ENCODE measurements at places on chromosomes 11 and 22.

DNA sequence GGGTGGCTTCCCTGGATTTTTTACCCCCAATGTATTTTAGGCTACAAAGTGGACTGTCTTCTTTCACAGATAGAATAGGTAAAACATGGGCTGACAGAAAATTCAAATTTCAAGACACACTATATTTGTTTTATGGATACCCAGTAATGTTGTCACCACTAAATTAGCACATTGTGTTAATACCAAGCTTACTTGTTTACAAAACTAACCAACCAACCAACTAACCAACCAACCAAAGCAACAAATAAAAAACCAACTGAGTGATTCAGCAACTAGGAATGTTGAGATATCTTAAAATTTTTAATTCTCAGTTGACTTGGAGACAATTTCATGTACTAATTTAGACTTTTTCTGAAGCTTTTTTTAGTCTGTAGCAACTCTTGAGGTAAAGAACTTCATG lies 69.3 kb upstream of the CTSC start:
- DNase-seq = no peak

- DNase-seq = no peak
These were observed 3.4 kb downstream of the PAK1 start for GRCh38 chr11:77470504-77470903.

DNA sequence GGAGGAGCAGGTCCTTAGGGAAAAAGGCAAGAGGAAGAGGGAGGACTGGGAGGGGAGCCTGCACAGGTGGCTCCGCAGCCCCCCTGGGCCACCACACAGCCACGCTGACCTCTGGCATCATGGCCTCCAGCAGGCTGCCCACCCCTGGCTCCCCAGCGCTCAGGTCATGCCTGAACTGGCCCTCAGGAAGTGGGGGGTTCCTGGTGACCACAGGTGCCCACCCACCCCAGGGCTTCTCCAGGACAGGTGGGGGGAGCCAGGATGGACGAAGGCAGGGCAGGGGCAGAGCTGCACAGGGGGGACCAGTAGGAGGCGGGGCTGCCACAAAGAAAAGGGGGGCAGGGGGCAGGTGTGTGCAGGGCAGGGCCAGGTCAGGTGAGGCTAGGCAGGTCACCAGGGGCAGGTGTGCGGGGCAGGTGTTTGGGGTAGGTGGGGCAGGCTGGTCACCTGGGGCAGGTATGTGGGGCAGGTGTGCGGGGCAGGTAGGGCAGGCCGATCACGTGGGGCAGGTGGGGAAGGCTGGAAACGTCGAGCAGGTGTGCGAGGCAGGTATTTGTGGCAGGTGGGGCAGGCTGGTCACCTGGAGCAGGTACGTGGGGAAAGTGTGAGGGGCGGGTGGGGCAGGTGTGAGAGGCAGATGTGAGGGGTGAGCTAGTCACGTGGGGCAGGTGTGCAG lies 997 bp downstream of the DEAF1 start:
- no peak for DNase-seq

- DNase-seq = no peak
These were observed 62.4 kb upstream of the POU2AF1 start for GRCh38 chr11:111441443-111441842.

GRCh38 chr11:47899801-47900200 lies 51.7 kb upstream of the NUP160 start:
- DNase-seq = no peak

GRCh38 chr11:128300785-128301184 lies 286.6 kb downstream of the ETS1 start:
- no peak for DNase-seq

DNA sequence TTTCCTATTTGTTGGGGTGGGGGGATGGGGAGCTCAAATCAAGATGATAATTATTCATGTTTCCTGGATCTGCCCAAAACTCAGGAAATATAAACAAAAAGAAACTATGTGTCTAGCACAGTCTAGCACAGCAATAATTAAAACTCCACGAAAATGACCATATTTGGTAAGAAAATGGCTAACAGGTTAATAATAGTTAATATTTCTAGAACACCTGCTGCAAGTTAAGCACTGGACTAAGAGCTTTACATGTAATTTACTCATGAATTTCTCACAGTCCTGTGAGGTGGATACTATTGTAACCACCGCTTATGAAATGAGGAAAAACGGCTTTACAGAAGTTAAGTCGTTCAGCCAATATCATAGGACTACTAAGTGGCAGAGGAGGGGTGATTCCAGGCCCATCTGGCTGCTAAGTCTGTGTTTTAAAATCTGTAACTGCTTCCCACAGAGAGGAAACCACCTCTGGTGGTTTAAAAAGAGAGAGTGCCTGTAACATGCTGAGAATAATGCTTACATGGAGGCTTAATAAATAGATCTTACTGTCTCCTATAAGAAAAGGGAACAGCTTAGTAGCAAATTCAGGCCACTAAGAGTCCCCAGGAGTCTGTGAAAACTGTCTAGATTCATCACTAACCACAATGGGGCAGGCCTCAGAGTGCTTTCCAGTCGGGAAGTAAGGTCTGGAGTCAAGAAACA lies 11.0 kb upstream of the AMOTL1 start:
- DNase-seq = no peak

DNA sequence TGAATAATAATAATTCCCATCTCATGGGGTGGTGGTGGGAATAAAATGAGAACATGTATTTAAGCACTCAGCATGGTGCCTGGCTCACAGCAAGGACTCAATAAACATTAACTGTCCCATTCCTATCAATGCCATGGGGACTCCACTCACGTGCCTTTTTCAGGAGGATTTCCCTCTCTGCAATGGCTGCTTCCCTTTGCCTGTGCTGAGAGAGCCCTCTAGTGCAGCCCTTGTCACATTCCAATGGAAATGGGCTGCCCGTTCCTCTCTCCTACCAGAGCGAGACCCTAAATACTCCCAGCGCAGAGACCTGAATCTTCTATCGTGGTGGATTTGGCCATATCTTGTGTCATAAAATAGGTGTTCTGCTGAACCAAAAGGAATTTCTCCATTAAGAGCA lies 621.5 kb upstream of the B3GAT1 start:
- peak; percentile 6 for DNase-seq

- DNase-seq = no peak
These were observed 172.9 kb upstream of the DDI1 start for GRCh38 chr11:103863497-103863896.

DNA sequence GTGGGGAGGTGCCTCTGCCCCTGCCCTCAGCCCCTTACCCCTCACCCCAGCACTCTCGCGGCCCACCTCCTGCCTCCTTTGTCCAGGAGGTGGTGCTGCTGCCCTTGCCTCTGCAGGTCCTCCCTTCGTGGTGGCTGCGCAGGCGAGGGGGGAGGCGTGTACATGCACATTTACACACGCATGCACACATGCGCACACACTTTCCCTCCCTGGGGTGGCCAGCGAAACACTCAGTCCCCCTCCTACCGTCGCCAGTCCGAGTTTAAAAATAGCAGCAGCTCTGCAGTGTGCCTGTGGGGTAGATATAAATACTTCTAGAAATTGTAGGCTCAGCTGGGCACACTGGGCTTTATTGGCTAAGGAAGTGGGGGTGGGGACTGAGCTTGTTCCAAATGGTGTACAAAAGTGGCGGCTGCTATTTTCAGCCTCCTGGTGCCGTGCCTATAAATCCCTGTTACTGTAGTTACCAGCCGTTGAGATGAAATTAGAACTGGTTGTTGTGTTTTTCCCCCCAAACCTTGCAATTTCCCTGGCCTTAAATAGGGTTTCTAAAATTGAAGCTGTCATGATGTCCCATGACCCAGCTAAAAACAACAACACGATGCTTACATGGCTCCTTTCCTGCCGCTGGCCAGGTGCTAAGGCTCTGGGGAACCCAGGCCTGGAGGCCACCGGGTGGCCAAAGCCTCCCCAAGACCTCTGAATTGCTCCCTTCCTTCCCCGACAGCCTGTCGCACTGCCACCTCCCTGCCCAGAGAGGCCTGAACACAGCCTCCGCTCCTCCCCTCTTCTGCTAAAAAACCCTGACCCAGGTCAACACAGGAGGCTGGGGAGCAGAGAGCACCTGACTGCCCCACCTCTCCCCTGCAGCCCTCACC lies 12.4 kb downstream of the PICK1 start:
- DNase-seq = no peak

DNA sequence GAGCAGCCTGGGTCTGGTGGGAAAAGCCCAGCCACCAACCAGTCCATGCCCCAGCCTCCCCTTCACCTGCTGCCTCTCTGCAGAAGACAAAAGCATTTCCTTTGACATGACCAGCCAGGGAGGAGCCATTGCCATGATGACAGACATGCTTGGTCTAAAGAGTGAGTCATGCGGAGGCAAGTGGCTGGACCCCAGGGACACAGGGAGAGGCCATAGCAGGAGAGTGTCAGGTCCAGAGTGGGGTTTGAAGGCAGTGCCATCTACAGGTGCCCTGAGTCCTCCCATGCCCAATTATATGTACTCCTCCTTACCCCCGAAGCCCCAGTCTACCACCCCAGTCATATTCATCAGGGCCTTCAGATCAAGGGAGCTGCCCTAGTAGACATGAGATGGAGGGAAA lies 67.4 kb downstream of the SCN3B start:
- DNase-seq = no peak

- DNase-seq = no peak
These were observed 2.2 kb downstream of the CD59 start for GRCh38 chr11:33733980-33734379.

- DNase-seq = no peak
These were observed 28.2 kb upstream of the DGKZ start for GRCh38 chr11:46319074-46319453.

DNA sequence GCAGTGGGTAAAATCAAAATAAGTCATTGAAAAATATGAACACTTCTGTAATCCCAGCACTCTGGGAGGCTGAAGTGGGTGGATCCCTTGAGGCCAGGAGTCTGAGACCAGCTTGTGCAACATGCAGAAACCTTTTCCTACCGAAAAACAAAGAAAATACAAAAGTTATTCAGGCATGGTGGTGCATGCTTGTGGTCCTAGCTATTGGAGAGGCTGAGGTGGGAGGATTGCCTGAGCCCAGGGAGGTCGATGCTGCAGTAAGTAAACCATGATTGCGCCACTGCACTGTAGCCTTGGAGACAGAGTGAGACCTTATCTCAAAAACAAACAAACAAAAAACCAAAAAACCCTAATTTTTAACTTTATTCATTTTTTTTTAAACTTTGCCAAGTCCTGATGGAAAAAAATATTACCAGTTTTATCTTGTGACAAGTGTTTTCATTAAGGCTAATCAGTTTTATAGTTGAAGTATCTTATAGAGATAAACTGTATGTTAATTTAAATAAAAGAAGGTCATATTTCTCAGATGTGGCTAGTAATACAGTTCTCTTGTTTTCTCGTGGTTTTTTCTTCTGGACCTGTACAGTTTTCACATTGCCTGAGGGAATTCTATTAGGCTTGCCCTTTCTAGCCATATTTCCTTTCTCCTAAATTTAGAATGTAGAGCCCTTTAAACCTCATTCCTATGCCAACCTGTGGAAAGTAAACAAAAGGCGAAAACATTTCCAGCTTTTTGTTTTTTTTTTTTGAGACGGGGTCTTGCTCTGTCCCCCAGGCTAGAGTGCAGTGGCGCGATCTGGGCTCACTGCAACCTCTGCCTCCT lies 9.4 kb downstream of the HIPK3 start:
- DNase-seq = no peak

- no peak for DNase-seq
These were observed 203.7 kb downstream of the ARHGAP42 start for GRCh38 chr11:100890789-100891188.

GRCh38 chr11:18705651-18706281 lies 7.2 kb downstream of the TMEM86A start:
- no peak for DNase-seq

GRCh38 chr11:20712912-20713311 lies 43.5 kb downstream of the NELL1 start:
- DNase-seq = no peak

DNA sequence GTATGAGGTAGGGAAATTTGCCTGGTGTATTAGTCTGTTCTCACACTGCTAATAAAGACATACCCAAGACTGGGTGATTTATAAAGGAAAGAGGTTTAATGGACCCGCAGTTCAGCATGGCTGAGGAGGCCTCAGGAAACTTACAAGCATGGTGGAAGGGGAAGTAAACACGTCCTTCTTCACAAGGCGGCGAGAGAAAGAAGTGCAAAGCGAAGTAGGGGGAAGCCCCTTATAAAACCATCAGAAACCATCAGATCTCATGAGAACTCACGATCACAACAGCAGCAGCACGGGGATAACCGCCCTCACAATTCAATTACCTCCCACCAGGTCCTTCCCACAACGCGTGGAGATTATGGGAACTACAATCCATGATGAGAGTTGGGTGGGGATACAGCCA lies 12.0 kb upstream of the RFPL2 start:
- no peak for DNase-seq

- DNase-seq = no peak
These were observed 2.3 kb upstream of the INPPL1 start for GRCh38 chr11:72222106-72222891.

- DNase-seq = no peak
These were observed 25.8 kb downstream of the ARVCF start for GRCh38 chr22:19990609-19991394.

GRCh38 chr22:27252282-27253049 lies 549.1 kb downstream of the MN1 start:
- DNase-seq = peak; percentile 69

DNA sequence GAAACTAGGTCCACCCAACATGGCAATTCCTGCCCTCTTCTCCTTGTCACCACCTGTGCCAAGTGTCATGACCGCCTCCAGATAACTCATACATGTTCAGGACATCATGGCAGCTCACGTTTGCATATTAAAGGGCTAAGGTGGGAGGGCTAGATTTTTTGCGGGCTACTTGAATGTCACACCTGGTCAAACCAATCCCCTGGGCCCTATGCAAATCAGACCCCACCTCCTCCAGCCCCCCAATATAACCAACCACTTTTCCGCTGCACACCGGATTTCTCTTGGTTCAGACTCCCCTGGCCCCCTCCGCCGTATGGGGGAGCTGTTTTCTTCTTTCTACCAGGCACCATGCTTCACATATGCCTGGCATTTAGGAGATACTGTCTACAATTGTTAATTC lies 12.6 kb downstream of the UPB1 start:
- DNase-seq = no peak

GRCh38 chr11:111119751-111120150 lies 125.8 kb upstream of the POU2AF2 start:
- no peak for DNase-seq

DNA sequence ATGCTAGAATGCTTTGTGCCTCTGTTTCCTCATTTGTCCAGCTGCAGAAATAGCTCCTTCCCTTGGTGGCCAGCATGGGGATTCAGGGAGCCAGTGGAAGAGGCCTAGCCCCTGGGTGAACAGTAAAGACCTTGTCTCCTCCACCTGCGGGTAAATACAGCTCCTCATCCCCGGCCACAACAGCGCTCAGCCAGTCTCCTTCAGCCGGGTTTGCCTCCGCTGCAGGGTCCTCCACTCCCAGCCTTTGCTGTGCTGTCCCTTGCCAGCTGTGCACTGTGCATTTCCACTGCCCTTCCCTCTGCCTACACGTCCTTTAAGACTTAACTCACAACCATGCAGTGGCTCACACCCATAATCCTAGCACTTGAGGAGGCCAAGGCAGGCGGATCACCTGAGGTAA lies 1.5 kb upstream of the CDC42EP1 start:
- no peak for DNase-seq

- DNase-seq = no peak
These were observed 6.4 kb upstream of the IFITM3 start for GRCh38 chr11:326842-327580.

- DNase-seq = no peak
These were observed 340.8 kb upstream of the MTNR1B start for GRCh38 chr11:92628401-92629292.

Measured in RWPE1 (cell line).